Stimulated activated CD8-positive, alpha-beta memory T cell treated with anti-CD3 and anti-CD28 coated beads, Interleukin-15, amount 100 ng/mL, for 24 hours (primary cell): ENCODE measurements at places on chromosomes 7 and 10.

GRCh38 chr10:120539076-120539475 is 82.0 kb downstream of the PLPP4 start:
- no peak for DNase-seq

- no peak for DNase-seq
Observed at GRCh38 chr7:86939197-86939814, 120.1 kb downstream of the ELAPOR2 start.

- DNase-seq = no peak
Observed at GRCh38 chr7:155426543-155427410, 31.2 kb upstream of the EN2 start.

DNA sequence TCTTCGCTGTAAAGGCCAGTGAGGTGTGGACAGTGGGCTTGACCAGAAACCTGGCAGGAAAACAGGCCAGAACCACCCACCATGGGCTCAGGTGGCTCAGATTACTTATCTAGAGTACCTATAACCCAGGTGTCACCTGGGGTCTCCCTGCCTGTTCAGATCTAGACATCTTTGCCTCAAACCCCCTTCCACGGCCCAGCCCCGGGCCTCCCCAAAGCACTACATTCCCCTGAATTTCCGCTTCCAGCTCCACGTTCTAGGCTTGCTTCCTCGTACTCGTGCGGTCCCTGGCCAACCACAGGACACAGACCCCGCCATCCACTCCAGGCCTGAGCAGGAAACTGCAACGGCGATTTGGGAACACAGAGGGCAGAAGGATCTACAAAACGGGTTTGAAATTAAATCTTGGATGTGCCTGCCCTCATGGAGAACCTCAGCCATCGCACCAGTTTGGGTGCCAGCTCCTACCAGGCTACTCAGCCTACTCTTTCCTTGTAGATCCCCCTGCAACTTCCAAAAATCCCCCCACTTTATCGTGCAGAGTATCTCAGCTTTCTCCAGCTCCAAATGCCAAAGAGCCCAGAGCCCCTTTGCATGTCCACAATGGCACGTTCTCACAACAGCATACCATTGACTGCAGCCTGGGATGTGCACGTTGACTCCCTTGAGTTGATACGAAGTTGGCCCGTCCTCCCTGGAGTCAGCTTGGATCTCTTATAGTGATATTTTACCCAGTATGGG is 62.7 kb upstream of the CACUL1 start:
- no peak for DNase-seq

- DNase-seq = no peak
Observed at GRCh38 chr7:149887311-149887710, 13.5 kb downstream of the ATP6V0E2 start.

GRCh38 chr10:110870823-110871297 is 868 bp upstream of the PDCD4 start:
- DNase-seq = no peak

- no peak for DNase-seq
Observed at GRCh38 chr7:30005464-30005863, 15.9 kb upstream of the SCRN1 start.

DNA sequence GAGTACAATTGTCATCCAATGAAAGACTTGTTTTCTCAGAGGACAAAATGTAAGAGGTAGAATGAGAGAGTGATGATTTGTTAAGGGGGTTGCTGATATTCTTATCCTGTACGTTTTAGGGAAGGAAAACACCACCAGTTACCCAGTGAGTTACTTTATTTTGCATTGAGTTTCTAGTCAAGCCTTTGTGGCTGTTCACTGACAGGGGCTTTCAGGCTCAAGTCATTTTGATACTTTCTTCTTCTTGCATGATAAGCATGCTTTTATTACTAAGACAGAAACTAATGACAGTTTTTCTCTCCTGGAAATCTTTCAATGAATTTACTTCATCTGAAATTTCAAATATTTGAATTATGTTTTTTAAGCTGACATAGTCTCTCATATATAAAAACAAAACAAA is 710.2 kb upstream of the POM121L12 start:
- DNase-seq = no peak

DNA sequence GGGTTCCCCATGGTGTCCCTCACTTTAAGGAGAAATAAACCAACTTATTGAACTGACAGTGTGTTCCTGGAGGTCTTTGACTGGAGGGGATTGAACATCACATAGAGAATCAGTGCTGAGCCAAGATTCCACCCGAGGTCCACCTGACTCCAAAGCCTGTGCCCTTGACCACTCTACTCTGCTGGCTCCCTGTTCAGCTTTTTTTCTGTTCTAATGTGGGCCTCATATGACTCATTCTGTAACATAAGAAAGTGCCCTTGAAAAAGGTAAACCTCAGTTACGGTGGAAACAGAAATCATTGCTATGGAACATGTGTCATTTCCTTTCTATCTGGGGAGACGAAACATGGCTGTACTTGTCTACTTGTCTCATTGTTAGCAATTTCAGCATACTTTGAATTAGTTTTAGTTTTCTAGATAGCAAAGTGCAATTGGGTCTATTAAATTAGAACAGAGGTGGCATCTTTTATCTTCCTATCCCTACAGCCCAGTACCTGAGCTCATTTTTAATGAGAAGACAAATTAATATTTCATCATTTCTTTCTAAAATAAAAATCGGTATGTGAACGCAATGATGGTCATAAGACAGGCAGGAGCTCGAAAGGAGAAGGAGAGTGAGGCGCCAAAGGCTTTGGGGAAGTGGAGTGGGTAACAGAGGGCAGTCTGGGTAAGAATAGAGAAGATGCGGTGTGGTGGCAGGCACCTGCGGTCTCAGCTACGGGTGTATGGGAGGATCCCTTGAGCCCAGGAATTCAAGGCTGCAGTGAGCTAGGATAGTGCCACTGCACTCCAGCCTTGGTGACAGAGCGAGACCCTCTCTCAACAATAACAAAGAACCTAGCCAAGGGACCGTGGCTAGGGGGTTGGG is 1.5 kb downstream of the GSDME start:
- DNase-seq = no peak

DNA sequence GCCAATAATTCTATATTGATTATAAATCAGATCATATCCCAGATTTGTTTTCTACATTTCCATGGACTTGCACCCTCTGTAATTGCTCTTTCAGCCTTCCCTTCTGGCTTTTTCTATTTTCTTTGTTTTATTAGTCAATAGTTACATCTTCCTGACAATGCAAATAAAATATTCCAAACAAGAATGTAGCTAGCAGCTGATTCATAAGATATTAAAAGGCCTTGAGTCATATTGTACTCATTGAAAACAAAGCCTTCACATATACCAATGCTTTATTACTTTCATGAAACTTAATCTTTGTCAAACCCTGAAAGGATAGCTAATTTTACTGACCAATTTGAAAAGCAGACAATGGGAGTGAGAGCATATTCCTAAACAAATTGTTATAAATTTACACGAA is 10.7 kb upstream of the SFMBT2 start:
- DNase-seq = no peak

DNA sequence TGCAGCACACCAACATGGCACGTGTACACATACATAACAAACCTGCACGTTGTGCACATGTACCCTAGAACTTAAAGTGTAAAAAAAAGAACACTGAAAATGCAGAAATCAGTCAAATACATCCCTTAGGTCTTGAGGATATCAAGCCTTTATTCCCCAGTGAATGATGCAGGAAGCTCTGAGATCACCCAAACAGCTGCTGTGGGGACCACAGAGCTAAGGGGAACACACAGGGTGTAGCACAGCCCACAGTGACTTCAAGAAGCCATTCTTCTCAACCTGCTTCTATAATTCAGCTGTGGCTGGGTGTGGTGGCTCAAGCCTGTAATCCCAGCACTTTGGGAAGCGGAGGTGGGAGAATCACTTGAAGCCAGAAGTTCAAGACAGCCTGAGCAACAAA is 314.9 kb downstream of the CALN1 start:
- no peak for DNase-seq

DNA sequence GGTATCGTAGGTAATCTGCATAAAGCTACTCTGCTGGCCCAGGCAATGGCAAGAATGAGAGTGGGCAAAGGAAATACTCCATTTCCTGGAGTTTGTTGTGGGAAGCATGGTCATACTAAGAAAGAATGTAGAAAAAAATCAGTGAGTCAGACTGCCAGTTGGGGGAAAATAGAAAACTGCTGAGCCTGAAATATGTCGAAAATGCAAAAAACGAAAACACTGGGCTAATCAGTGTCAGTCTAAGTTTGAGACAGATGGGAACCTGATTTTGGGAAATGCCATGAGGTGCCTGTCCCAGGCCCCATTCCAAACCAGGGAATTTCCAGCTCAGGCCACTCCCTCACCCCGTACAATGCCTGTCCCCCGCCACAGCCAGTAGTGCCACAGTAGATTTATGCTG is 150.0 kb downstream of the ZNF33B start:
- DNase-seq = no peak

GRCh38 chr7:75983471-75984129 is 10.8 kb downstream of the TMEM120A start:
- DNase-seq = no peak

DNA sequence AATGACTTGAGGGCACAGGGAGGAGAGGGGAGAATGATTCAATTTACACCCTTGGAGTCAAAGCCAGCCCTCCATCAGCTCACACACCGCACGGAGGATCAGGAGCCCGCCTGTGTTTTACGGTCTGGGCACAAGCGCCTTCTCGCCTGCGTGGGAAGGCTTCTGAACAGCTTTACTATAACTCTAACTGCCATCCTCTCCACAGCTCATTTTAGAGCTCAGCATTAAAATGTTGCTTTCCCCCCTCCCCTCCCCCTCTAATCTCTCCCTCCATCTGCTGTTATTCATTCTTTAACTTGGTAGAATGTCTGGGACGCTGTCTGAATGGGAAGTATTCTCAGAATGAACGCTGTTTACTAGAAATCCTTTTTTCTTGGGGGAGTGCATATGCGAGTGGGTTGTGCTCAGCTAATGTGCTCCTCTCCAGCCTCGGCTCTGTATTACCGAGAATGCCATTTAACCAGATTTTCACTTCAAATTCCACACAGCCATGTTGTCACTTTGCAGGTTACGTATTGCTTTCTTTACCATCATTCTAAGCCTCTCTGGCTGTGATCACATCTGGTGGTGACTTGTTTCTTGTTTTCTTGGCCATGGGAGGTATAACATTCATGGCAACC is 140.1 kb downstream of the GFRA1 start:
- no peak for DNase-seq

- no peak for DNase-seq
Observed at GRCh38 chr10:22655312-22655981, 58.9 kb downstream of the PIP4K2A start.

- no peak for DNase-seq
Observed at GRCh38 chr10:99983280-99983988, 26.3 kb downstream of the DNMBP start.

DNA sequence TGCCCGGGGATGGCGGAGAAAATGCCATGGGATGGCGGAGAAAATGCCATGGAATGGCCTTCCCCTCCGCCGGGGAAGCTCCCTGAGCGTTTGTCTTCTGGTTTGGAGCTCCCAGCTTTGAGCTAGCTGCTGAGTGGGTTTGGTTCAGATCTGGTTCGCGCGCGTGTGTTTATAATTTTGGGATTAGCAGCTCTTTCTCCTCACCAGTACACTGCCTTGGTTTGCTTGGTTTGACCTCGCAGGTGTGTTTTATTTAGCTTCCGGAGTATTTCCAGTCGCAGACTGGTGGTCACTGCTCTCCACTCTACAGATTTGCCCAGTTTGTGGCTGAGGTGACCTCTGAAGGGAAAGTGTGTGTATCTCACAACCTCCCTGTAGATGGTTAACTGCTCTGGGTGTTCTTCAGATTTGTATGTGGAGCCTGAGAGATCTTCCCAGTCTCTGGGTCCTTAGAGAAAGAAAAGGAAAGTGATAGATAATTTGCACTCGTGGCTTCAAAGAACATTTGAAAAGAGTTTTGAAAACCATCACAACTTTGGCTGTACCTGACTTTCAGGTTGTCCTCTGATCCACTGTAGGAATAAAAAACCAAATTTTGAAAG is 597 bp downstream of the ZNF277 start:
- no peak for DNase-seq

DNA sequence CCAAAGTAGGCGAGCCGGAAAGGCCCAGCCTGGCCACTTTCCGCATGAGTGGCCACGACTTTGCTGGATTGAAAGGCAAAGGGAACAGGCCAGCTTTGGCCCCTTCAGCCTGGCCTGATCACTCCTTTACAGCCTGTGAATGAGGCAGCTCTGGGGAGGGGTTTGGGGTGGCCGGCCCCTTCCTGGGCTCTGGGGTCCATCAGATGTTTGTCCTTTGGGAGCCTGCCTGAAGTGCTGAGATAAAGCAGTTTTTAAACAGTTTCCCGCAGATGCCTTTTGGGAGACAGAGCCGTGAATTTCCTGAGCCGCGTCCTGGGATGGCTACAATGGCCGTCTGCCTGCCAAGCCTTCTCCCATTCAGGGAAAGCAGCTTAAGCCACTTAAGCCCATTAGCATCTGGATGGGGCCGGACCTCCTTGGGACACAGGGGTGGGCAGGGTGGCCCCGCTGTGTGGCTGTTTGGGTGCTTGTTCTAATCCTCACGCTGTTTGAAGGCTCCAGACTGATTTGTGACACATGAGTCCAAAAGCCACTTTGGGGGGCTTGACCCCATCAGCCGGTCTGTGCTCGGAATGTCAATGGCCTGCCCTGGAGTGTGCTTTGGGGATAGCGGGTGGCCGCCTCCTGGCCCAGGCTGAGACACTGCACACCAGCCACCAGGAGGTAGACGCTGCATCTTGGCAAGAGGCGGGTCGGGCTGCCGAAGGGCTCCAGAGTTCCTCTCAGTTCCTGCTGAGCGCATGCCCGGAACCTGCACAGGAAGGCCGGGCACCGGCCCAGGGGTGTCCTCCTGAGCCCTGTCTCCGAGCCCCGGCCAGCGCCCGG is 38.9 kb downstream of the NKX6-2 start:
- DNase-seq = no peak

DNA sequence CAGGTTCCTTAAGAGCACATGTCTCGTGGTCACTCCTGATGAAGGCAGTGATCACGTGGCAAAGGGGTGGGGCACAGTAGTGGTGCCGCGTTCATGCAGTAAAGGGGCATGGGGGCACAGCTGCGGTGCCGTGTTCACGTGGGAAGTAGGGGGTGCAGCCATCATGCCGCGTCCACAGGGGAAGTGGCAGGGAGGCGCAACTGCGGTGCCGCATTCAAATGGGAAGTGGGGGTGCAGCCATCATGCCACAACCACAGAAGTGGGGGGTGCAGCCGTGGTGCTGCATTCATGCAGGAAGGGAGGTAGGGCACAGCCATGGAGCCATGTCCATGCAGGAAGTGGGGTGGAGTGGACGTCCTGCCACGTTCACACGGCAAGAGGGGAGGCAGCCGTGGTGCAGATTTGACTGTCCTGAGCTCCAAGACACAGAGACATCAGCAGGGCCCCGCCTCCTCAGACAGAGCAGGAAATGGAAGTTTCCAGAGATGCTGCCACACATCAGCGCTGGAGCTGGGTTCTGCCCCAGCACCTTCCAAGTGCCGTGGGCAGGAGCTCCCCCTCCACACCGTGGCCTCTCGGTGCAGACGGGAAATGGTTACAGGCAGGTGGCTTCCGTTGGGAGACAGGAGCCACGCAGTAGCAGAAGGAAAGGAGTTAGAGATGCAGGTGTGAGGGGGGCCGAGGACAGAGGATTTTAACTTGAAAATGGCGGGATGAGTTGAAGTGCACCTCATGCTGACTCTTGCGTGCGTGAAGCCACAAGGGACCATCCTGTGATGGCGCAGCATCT is 95.0 kb upstream of the DDC start:
- no peak for DNase-seq

GRCh38 chr7:94510582-94511496 is 1.2 kb downstream of the CASD1 start:
- peak; percentile 5 for DNase-seq
